ENCODE measurements at places on chromosomes 7 and 10. TPM values are rescaled to one million over a fixed set of nuclear protein-coding genes. Genes with fewer than 3 reads are reported as not detected.

The ARPC1A gene
- 146 TPM for total RNA-seq

The HKDC1 gene
- total RNA-seq: 21.3 TPM

The TMEM139 gene
- total RNA-seq: 0.85 TPM

The PRSS37 gene
- not detected for total RNA-seq

The KCNMA1 gene
- 67.4 TPM for total RNA-seq

The NYAP1 gene
- total RNA-seq: 1.2 TPM

The TMEM196 gene
- not detected for total RNA-seq

The PDZD7 gene
- total RNA-seq: 0.63 TPM

The HYCC1 gene
- 20.7 TPM for total RNA-seq

The MYL7 gene
- not detected for total RNA-seq

The ETV1 gene
- 3.0 TPM for total RNA-seq

The MAPK8 gene
- total RNA-seq: 34.7 TPM

The AKR1D1 gene
- not detected for total RNA-seq

The TRUB1 gene
- total RNA-seq: 14.5 TPM

The COL1A2 gene
- total RNA-seq: not detected

The NKX2-3 gene
- total RNA-seq: 0.07 TPM

The CYP3A4 gene
- not detected for total RNA-seq

The AQP1 gene
- 0.37 TPM for total RNA-seq

The IL6 gene
- 4.6 TPM for total RNA-seq

The SFTPA2 gene
- total RNA-seq: not detected

The TAF3 gene
- 8.0 TPM for total RNA-seq

The CUBN gene
- total RNA-seq: 0.02 TPM

The UBE3C gene
- total RNA-seq: 68.4 TPM

The ABCB1 gene
- 0.29 TPM for total RNA-seq

The CCDC6 gene
- total RNA-seq: 26.0 TPM

The OR2A42 gene
- not detected for total RNA-seq

The DOCK1 gene
- total RNA-seq: 23.4 TPM

The NKX1-2 gene
- 0.05 TPM for total RNA-seq

The GCK gene
- total RNA-seq: not detected

The PHKG1 gene
- 0.21 TPM for total RNA-seq

The GHRHR gene
- total RNA-seq: 0.29 TPM

The VWC2 gene
- not detected for total RNA-seq

The MET gene
- 96.4 TPM for total RNA-seq

The FMC1 gene
- total RNA-seq: 27.8 TPM

The CNNM2 gene
- total RNA-seq: 6.5 TPM

The TEX36 gene
- not detected for total RNA-seq

The GOLGA7B gene
- total RNA-seq: 4.0 TPM

The SCD gene
- 183 TPM for total RNA-seq

All from A549 treated with RU486 at 1 μM for 4 hours (cell line).